ENCODE measurements at places on chromosomes 3 and 15. TPM values are rescaled to one million over a fixed set of nuclear protein-coding genes. Genes with fewer than 3 reads are reported as not detected.

The AQR gene
- 11.4 TPM for polyA plus RNA-seq

The SPESP1 gene
- polyA plus RNA-seq = 5.3 TPM

The SERINC4 gene
- polyA plus RNA-seq = 0.29 TPM

The IL5RA gene
- 0.15 TPM for polyA plus RNA-seq

The SPG11 gene
- 43.7 TPM for polyA plus RNA-seq

The ARIH1 gene
- 28.9 TPM for polyA plus RNA-seq

The LAMB2 gene
- 1,204 TPM for polyA plus RNA-seq

The KBTBD13 gene
- polyA plus RNA-seq = 7.8 TPM

The AP2M1 gene
- polyA plus RNA-seq = 390 TPM

The CCDC39 gene
- not detected for polyA plus RNA-seq

The ETV5 gene
- 1.5 TPM for polyA plus RNA-seq

The COL6A5 gene
- polyA plus RNA-seq = not detected

All from heart right ventricle (tissue), 16 donors.